ENCODE measurements at places on chromosomes 7 and 10. TPM values are rescaled to one million over a fixed set of nuclear protein-coding genes. Genes with fewer than 3 reads are reported as not detected.

DNA sequence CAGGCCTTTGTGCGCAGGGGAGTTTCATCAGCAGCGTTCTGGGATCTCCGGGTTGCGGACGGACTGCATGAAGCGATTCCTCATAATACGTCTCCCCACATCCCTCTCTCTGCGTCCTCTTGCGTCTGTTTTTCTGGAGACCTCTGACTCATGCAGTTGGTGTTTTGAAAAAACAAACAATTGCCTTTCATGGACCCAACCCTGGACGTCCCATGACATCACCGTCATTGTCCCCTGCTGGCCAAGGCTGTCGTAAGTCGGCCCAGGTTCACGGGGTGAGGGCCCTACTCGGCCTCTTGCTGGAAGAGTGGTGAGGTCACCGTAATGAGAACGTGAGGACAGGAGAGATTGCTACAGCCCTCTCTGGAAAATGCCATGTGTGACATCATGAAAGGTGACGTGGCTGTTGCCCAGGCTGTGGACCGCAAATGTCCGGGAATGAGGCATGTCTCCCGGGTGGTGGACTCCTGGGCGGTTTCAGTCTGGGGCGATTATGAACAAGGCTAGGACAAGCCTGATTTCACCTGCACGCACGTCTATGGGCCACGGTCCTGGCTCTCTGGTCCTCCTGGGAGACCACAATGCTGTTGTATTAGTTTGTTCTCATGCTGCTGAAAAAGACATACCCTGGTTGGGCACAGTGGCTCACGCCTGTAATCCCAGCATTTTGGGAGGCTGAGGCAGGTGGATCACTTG, 9.8 kb upstream of the MAFK start:
- no peak for ATAC-seq

DNA sequence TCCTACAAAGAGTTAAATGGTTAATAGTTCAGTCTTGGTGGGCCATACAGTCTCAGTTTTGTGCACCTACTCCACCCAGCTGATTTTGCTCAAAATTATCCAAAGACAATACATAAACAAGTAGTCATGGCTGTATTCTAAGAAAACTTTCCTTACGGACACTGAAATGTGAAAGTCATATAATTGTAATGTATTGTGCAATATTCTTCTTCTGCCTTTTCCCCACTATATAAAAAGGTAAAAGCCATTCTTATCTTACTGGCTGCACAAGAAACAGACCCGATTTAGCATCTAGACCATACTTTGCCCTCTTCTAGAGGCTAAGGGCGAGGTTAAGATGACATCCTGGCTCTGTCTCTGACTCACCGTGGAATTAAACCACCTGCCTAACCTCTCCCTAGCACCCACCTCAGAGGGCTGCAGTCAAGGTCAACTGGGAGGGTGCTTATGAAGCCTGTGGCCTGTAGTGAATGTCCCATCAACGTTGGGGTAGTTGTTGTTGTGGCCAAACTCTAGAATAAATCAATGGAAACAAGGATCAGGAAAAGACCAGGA, 63.8 kb upstream of the DOCK1 start:
- no peak for ATAC-seq

DNA sequence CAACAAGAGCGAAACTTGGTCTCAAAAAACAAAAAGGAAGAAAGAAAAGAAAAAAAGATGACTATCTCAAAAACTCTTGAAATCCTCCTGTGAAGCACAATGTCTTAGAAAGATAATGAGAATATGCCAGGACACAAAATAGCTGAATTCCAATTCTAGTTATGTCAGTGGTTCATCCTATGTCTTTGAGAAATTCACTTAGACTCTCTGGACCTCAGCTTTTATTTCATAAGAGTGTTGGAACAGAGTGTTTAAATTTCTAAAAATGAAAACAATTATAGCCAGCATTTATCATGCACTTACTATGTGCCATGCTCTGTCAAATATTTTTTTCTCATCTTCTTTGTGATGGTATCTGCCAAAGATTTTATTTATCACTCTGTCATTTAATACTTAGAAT, 13.3 kb upstream of the HYCC1 start:
- no peak for ATAC-seq

GRCh38 chr10:77626266-77626935, 11.2 kb downstream of the KCNMA1 start:
- no peak for ATAC-seq

DNA sequence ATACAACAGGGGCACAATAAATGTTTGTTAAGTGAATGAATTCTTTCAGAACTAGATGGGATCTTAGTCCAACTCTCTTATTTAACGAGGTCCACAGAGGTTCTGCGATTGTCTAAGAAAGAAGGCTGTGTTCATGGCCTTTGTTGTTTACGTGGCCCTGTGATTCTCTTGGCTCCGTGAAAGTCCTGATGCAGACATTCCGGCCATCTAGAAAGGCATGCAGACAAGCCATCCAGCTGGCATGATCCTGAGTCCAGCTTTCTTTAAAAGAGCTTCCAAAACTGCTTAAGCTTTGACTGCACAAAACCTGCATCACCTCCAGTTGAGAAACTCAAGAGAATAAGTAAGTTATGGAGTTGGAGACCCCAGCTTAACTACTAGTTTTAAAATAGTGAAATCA, 26.0 kb downstream of the EGFR start:
- no peak for ATAC-seq

- peak; percentile 36 for ATAC-seq
These were observed 3.2 kb downstream of the ZNF316 start for GRCh38 chr7:6640246-6640721.

- ATAC-seq: no peak
These were observed 32.4 kb downstream of the WBP1L start for GRCh38 chr10:102775935-102776669.

DNA sequence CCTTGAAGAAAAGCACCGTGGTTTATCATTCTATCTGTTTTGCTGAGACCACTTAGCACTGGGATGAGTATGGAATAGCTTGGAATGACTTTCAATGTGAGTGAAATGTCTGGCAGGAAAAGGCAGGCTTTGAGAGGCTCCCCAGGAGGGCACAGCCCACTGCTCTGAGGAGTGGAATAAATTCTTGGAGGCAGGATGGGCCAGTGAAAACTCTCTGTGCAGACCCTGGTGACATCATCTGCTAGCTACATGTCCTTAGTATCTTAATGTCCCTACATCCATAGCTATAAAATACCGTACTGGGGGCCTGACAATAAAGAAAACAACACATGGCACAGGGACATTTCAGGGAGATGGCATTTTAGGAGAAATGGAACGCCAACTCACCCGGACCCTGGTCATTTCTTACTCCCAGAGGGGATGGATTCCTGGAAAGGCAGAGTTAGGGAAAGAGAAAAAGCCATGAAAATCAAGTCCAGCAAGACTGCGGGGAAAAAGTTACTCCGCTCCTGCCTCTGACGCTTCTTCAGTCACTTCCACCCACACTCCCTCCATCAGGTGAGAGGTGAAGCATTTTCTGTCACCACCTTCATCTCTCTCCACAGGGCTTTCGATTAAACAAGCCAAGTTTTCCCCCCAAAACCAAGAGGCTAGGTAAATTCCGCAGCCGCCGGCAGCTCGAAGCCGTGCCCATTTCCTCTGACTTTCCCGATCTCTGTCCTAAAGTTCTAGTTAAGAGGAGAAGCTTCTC, 991 bp downstream of the ZNF239 start:
- no peak for ATAC-seq

DNA sequence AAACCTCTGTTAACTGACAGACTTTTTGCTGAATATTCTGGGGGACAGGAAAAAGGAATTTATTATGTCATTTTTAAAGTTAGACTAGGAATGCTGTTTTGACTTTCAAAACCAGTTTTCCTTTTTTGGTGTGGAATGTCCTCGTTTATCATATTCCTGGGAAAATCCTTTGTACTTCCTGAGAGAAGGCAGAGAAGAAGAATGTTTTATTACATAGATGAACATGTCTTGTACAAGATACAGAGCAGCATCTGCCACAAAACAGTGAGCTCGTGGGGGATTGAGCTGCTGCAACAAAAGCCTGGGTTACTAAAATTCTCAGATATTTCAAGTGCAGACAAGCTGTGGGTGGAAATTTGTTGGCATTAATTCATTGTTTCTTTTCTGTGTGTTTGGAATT, 20.2 kb downstream of the MCU start:
- ATAC-seq: no peak

DNA sequence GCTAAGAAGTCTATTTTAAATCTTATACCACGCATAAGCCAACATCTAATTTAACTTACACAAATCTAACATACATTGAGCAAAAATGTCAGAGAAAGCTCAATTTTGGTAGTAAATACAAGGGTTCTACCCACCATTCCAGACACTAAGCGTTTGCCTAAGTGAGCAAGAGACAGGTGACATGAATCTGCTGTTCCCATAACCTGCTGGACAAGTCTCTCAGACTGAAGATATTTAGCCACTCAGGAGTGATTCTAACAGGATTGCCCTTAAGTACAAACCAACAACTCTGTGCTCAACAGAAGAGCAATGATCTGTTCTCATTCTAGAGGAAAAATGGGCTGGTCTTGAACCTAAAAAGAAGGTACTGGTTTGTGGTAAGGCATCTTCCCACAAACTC, 18.8 kb downstream of the EZH2 start:
- ATAC-seq: no peak

- ATAC-seq: peak; percentile 84
These were observed at the start of gene CCDC71L for GRCh38 chr7:106660862-106661720. Gene CCDC71L (minus strand): TSS chr7:106661158. CDS start chr7:106660896, 262 bp downstream.

- no peak for ATAC-seq
These were observed 12.7 kb downstream of the SPRN start for GRCh38 chr10:133411523-133412380.

Gene SMKR1
- 1.9 TPM for total RNA-seq

Gene MKRN1
- 81.5 TPM for total RNA-seq

Gene LRIT1
- total RNA-seq: not detected

Gene VWDE
- 10.5 TPM for total RNA-seq

All from activated T-helper 17 cell treated with anti-CD3 and anti-CD28 coated beads, Interleukin-2, amount 50 U/mL, for 72 hours (primary cell).